MCF 10A (cell line): ENCODE measurements at places on chromosomes 7 and 10.
A peak's percentile ranks its signal among the peaks of the same experiment; 100 is the strongest.

DNA sequence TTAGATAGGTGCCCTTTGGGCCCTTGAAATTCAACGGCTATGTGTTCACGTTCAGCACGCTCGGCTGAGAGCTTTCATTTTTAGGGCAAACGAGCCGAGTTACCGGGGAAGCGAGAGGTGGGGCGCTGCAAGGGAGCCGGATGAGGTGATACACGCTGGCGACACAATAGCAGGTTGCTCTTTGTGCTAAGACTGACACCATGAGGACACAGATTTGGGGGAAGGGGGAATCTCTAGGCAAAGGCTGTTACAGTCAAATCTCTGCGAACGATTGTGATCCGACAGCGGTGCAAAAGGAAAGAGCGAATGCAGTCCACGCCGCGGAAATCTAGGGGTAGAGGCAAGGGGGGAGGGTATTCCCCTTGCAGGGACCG lies 667 bp downstream of the KLLN start:
- no peak for DNase-seq

DNA sequence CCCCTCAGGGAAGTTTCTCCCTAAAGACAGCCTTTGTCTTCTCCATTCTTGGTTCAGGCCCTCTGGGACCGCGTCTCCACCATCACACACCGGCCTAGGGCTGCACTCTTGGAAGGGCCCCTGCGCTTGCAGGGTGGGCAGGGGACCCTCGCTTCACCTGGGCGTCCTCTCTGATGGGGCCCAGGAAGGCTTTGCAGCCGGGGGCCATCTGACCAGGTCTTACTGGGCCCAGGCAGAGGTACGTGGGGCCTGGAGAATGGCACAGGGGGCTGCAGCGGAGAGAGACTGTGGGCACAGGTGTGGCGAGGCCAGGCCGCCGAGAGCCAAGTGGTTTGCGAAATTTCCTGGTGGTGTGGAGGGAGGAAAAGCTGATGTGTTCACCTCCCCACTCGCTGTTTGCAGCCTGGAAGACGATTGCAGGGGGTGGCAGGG lies 44.4 kb downstream of the ALOX5 start:
- no peak for DNase-seq

- no peak for DNase-seq
Observed at GRCh38 chr7:127954357-127954748, 76.9 kb downstream of the LRRC4 start.

- DNase-seq: no peak
Observed at GRCh38 chr7:151198945-151199848, 11.1 kb downstream of the H2BK1 start.

DNA sequence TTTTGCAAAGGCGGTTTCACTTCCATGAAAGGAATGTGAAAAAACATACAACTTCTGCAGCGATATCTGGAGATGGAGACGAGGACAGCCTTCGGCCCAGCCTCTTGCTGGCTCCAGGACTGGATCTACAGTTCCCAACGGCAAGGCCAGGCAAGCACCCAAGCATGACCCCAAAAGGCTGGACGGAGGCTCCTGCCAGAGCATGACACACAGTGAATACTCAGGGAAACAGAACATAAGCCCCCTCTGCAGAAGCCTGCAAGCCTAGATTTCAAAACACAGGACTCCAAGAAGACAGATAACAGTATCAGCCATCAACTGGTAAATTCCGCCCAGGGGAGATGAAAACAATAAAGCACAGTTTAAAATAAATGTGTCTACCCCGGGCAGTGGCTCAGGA lies 3.3 kb upstream of the LRRC27 start:
- no peak for DNase-seq

DNA sequence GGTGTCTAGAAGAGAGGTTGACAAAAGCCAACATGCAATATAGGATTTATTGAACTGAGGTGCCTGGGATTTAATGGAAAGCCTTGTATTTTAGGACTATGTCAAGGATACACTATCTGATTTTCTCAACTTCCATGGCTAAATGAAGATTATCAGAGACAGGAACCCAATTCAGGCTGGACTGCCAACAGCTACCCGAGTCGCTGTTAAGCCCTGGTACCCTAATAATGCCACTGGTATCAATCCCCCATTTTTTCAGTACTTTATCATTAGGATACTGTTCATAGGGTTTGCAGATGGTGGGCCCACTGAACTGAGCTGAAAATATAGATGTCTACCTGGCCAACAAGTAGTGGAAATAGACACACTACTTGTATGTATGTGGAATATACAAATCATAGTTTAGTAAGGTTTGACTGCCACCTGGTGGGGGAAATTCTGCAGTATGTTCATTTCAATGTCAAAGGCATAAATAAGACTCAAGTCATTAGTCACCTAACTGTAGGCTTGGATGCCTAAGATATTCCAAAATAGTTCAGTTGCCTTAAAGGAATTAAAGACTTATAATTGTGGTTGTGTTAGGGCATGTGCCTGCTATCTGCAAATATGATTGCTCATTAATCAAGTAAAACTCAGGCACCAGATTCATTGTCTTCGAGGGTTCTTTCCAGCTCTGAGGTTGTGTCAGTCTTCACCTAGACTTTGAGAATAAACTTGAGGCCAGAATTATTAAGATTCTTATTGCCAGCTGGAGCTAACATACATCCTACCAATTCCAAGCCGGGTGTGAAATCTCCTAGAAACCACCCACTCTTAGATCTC lies 34.1 kb upstream of the NOBOX start:
- peak; percentile 74 for DNase-seq

- no peak for DNase-seq
Observed at GRCh38 chr10:98267069-98267893, 713 bp downstream of the LOXL4 start.

- no peak for DNase-seq
Observed at GRCh38 chr7:110889335-110889734, 201.6 kb upstream of the LRRN3 start.
